ENCODE measurements at places on chromosomes 3 and 15.
A peak's percentile ranks its signal among the peaks of the same experiment; 100 is the strongest.

DNA sequence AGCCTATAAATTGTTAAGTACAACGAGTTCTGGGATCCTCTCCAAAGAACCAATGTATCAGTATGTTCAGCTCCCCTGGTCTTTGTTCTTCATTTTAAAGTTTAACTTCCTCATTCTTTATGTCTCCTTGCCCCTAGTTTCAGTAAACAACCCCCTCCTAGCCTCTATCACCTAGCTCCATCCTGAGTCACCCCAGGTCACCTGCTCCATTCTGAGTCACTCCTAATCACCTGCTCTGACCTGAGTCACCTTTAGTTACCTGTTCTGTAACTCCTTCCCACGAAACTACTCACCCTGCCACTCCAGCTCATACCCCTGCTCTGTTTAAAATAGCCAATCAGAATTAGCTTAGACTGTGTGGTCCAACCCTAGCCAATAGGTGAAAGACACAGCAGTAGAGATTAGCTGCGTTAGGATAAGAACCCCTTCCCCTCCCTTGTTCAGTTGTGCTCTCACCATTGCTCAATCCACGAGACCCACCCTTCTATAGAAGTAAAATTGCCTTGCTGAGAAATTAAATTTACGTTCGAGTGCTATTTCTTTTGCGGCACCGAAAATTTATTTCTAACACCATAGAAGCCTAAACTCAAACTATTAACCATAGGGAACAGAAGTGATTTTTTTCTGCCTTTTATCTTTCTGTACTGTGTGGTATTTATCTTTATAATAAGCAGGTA, 245.0 kb upstream of the ADAMTS9 start:
- DNase-seq = peak; percentile 43

GRCh38 chr3:16864610-16865313, 20.0 kb upstream of the PLCL2 start:
- DNase-seq = peak; percentile 89

- peak; percentile 61 for DNase-seq
These were observed 3.2 kb downstream of the KCTD6 start for GRCh38 chr3:58495101-58495500.

DNA sequence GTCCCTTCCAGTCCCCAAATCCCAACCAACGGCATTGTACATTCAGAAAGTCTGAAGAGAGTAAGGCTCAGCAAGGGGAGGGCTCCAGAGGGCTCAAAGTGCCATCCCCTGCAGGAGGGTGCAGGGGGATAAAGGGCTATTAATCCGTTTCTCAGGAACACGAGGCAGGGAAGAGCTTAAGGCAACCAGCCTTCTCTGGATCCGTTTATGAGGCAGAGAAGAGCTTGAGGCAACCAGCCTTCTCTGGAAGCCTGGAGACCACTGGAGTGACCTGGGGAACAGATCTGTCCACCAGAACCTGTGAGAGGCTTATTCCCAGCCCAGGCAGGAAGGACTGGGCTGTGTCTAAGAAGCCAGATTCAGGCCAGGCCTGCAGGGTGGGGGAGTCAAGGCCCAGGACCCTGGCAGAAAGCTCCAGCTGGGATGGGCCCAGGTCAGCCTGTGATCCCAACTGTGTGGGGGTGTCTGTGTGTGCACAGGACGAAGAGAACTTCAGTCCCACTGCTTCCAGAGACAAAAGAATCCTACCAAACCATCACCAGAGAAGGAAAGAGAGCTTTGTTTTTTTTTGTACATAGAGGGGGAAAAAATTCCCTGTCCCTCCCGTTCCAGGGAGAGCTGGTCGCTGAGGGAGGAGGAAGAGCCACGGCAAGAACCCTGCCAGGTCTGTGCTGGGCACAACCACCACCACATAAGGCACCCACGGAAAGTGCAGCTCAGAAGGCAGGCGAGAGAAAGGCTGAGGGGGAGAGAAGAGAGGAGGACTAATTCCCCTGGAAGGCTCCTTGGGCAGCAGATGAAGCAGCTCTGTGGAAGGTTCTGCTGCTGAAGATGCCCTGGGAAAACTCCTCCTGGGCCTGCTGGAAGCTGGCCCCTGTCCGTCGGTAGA, 1.6 kb upstream of the ULK3 start:
- no peak for DNase-seq

GRCh38 chr3:97938444-97938843, 33.8 kb downstream of the RIOX2 start:
- no peak for DNase-seq

GRCh38 chr15:88218557-88219221, 37.9 kb downstream of the NTRK3 start:
- no peak for DNase-seq

DNA sequence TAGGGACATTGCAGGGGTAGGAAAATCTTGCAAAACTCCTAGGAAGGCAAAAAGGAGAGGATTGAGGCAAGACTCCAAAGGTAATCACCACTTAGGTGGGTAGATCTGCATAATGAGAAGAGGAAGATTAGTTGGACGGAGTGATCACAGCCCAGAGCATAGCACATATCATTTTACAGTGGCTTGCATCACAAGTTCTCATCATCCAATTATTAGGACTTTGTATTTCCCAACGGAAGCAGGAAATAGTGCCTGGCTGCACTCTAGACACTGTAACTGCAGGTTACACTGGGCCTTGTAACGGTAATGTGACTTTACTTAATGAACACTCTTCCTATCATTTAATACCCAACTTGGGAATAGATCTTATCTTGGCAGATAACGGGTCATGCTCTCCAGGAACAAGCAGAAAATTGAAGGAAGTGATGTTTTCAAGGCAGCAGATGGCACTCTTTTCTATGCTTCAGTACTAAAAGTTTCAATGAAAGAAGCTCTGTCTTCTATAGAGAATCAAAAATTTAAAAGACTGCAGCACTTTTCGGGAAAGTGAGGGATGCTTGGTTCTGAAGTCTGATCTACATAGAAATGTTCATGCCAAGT, 101.9 kb upstream of the KCNMB2 start:
- DNase-seq = peak; percentile 32

DNA sequence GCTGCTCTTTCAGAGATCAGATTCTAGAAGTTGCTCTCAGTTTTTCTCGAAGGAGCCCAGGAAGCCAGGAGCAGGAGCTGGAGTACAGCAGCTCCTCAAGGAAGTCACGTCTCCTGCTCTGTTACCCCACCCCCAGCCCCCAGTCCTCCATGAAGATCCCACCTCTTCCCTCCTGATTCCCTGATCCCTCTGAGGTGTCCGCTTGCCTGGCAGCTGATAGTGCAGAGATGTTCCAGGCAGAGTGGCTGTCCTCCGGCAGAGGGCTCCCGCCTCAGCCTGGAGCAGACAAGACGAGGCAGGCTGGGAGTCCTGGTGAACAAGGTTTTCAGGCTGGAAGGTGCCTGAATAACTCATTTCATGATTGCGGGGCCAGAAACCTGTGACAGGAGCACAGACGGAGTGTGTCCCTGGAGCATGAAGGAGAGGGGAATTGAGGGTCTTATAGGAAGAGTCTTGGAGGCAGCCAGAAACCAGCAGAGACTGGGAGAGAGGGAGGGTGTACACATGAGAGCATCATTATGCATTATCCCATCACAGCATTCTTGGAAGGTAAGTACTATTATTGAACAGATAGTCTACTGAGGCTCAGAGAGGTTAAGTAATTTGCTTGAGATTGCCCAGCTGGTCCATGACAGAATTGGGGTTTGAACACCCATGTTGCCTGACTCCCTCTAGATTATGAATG, 1.2 kb downstream of the HRH1 start:
- DNase-seq = peak; percentile 68

- DNase-seq = peak; percentile 45
These were observed 463 bp downstream of the TERC start for GRCh38 chr3:169764312-169764881.

DNA sequence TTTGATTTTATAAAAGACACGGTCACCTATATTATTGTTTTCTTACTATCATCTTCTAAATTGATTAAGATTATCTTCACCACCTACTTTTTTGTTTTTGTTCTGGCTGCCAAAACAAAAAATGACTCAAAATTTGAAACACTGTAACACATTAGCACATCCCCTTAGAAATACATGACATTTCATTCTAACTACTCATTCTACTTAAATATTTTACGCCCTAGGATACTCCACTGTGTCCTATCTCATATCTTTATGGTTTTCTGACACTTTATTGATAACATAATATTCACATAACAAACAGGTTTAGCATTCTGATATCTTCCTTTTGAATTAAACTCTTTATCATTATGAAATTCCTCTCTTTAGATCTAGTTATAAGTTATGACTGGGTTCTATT, 656.2 kb downstream of the GBE1 start:
- peak; percentile 6 for DNase-seq

DNA sequence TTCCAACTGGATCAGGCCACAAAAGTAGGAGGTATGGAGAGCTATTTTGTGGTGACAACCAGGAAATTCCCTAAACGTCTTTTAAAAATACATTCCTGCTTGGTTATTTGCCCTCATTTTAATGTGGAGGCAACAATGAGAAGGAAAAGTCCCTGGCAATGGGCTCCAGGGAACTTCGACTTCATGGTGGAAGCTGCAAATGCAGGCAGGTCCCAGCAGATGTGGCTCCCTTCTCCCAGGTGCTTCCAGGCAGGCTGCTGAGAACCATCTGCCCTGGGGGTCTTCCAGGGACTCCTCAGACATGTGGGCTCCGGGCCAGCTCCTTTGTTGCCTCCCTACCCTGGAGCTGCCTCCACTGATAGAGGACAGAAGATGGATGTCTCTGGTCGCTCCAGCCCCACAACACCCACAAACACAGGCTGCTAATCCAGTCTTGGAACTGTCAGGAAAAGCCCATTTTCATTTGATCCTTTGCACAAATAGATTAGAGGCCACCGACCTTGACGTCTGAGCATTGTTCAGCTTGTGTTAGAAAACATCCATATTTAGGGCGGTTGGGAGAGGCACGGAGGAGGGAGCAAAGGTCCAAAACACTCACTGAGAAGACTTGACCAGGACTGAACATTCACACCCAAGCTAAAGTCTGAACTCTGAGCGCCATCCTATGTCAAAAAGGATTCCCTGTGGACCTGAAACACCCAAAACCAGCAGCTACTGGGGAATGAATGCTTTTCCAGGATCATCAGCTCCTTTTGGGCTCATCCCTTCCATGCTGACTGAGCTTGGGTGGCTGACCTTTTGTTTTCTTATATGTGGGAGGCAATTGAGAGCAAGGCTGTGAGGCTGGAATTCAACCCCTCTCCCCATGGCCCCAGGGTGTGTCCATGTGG, 30.2 kb upstream of the SLCO2A1 start:
- peak; percentile 36 for DNase-seq

DNA sequence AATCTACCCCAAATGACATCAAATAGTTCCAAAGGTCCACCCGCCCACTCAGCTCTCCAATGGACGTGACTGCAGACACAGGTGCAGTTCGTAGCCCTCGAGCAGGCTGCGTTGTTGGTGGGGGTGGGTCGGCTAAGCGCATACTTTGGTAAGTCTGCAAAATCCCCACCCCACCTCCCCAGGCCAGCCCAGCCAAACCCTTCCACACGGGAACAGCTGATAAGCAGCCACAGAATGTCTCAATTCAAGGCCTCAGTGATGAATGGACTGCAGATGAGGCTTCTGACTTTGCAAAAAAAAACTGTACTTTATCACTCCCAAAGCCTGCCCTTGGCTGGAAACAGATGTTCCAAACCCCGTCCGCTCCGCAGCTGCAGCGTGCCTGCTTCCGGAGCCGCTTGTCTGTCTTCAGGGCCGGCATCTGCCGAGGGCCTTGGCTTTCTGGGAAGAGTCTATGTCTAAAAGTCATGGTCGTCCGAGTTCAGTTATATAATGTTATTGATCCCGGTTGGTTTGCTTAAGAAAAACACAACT, 38.2 kb downstream of the PCSK6 start:
- DNase-seq = no peak

DNA sequence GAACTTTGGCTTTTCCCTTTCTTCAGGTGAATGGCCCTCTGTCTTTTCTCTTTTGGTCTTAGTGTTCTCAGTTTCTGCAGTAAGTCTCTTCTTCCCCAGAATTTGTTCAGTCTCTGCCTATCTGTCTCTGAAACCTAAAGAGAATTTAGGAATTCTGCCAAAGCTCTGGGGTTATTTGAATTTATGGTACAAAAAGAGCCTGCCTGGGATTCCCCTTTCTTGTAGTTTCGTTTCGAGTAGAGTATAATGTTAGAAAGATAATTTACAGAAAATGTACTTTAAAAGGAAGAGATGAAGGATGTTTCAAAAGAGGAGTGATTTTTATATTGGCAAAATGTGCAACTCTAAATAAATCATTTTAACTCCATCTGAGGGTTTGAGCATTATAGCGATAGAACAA, 247.4 kb upstream of the SATB1 start:
- no peak for DNase-seq

DNA sequence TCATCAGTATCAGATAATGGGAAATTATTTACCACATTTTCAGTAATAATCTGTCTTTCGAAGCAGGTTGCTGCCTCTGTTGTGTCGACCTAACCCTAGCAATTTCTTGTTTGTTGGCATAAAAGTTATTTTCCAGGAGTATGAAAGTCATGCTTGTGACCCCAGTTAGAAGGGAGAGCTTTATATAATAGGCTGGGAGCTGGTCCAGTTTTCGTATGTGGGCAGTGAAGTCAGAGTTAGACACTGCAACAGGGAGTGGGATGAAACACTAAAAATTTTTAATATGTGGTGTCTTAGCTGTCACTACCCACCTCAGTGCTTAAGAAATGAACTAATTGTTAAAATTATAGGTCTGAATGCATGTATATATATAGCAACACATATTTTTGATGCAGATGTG, 348.5 kb downstream of the FEZF2 start:
- DNase-seq = no peak

DNA sequence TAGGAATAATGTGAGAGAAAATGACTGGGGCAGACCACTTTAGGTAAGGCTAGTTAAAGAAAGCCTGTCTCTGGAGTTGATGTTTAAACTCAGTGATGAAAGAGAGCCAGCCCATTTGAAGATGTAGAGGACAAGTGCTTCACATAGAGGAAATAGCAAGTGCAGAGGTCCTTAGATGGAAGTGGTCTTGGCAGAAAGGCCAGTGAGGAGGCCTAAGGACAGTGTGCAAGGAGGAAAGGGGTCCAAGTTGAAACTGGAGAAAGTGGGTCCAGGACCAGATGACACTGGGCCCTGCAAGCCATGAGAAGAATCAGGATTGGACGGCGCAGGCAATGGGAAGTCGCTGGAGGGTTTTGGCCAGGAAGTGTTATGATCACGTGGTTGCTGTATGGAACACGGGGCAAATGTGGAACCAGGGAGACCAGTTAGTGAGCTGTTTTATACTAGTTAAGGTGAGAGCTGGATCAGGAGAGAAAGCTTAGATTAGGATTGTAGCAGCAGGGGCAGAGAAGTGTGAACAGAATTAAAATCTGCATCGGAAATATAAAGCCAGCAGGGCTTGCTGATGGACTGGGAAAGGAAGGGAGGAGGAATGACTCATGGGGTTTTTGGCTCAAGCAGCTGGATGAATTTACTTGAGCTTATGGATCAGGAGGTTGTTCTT, 48.0 kb upstream of the SCAANT1 start:
- DNase-seq = peak; percentile 81

DNA sequence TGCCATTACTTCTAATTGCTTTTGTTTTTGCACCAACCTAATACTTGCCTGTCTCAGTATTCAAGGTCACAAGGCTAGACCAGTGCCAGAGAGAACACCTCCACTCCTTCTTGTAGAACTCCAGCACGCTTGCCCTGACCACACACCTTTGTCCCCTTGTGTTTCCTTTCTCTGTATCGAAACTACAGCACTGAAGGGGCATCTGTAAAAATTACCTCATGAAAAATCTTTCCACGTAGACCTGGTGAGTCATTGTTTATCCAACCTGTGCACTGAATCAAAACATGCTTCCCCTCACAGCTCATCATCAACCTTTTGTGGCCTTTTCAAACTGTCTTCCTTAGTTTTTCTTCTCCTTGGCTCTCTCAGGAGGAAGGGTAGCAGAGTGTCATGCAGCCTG, 259.5 kb downstream of the THRB start:
- peak; percentile 85 for DNase-seq

GRCh38 chr3:160135851-160136250, 89.4 kb upstream of the C3orf80 start:
- DNase-seq = no peak

- peak; percentile 11 for DNase-seq
These were observed 123.3 kb downstream of the XXYLT1 start for GRCh38 chr3:195147649-195148080.

All from renal cortical epithelial cell (primary cell).